CD4-positive, alpha-beta memory T cell (primary cell): ENCODE measurements at places on chromosomes 1 and 21.

- DNase-seq: no peak
Measured at GRCh38 chr1:105087506-105087905, 1337.8 kb downstream of the AMY1C start.

DNA sequence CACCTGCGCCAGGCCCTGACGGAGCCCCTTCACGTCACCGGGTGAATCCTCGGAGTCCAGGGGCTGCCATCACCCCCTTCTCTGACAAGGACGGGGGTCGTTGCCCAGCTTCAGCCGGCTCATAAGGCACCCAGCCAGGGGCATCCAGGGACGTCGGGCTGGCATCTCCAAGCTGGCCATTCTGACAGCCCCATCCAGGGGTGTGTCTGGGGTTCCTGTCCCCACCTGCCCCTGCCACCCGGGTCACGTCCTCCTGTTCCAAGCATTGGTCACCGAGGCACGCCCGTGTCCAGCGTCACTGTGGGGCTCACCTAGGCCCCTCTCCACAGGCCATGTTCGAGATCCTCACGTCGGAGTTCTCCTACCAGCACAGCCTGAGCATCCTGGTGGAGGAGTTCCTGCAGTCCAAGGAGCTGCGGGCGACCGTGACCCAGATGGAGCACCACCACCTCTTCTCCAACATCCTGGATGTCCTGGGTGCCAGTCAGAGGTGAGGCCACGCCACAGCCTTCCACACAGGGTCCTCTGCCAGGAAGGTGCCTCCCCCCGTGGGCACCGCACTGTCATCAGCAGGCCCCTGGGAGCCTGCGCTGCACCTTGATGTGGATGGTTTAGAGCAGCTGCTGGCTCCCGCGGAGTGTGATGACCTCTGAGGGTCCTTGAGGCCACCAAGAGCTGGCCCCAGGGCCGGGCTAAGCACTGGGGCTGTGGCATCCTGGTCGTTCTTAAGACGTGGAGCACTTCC lies 14.8 kb downstream of the ARHGEF16 start:
- DNase-seq: no peak

DNA sequence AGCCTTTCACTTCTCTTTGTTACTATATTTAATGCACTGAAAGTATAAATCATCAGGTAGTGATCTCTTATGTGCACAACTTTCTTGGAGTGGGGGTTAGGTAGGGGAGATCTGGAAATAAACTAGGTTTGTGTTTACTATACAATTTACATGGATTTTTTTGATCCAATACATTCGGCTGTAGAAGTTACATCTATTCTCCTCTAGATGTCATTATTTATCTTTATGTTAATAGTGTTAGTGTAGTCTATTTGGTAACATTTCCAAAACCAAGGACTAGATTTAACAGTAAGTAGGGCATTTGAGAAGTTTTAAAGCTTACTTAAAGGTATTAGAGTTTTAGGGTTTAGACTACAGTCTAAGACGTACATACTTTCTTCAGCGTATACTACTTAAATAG lies 5.4 kb downstream of the VPS45 start:
- DNase-seq: peak; percentile 45

DNA sequence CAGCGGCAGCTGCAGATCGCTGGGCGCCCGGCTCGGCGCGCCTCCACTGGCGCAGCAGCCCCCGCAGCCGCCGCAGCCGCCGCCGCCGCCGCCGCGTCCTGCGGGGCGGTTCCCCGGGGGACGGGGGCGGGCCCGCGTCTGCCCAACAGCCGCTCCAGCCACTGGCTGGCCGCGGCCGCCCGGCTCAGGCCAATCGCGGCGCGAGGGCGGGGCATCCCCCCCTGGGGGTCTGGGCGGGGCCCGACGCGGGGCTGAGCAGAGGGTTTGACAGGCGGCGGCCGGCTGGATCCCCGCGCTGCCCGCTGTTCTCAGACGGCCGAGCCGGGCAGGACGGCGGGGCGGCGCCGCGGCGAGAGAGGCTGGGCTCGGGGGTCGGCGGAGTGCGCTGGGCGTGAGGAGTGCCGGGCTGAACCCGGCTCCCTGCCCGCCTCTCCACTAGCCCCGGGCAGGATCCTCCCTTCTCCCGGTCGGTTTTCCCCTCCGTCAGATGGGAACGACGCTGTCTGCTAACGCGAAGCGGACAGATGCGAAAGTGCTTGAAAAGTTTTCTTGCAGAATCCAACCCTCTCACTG lies at the start of gene GLIS1:
TSS of gene GLIS1 (minus strand) at position 56 of the 573 bp plus-strand sequence. CDS start 1,100 bp downstream, outside the sequence.
- DNase-seq: peak; percentile 8

GRCh38 chr1:53288790-53289429 lies 39.0 kb downstream of the LRP8 start:
- no peak for DNase-seq

DNA sequence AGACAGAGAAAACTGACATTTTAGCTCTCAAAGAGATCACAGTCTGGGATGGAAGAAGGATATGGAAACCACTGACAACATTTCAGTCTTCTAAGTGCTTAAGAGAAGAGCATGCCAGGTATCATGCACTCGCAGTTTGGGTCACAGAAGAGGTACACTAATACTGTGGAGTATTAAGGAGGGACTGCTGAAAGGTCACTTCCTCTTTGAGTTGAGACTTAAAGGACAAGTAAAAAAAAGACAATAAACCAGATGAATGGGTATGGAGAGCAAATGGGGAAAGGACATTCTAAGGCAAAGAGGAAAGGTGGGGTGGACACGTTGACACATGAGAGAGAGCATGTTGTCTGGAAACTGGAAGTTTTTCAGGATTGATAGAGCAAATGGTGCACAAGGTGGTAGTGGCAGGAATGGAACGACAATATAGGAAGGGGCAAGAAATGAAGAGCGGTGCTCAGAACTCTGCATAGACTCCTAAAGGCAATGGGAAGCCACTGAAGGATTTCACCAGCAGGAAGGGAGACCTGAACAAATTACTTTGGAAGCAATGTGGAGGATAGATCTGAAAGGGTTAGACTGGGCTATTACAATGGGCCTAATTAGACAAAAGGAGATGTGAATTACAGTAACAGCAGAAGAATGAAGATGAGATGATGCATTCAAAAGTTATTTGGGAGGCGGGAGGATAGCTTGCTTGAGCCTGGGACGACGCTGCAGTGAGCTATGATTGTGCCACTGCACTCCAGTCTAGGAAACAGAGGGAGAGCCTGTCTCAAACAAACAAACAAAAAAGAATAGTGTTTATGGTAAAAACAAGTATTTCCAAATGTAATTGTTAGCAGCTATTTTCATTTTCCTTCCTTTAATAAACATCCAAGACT lies 11.1 kb downstream of the DIPK1A start:
- no peak for DNase-seq

DNA sequence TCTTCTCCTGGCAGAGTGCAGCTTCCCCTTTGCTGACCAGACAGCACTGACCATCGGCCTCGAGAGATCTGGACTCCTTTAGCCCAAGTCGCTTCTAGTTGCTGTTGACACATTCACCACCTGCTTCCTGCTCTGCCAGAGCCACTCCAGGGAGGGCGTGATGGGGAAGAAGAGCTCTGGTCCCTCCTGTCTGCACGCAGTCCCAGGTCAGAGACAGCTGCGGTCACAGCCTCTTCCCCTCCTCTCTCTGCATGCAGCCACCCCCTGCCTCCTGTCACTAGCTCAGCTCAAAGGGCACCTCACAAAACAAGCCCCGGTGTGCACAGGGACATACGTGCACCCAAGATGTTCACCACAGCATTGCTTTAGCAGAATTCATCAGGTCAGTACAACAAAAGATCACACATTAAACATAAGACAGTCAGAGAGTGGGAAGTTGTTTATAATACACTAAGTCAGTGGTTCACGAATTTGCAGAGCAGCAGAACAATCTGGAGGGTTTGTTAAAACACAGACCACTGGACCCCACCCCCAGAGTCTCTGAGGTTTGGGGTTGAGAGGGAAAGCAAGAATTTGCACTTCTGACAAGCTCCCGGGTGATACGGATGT lies 132.9 kb downstream of the SYF2 start:
- DNase-seq: no peak

- DNase-seq: no peak
Measured at GRCh38 chr1:223269006-223269405, 95.0 kb downstream of the SUSD4 start.

- no peak for DNase-seq
Measured at GRCh38 chr1:30100524-30100862, 622.9 kb downstream of the MATN1 start.

DNA sequence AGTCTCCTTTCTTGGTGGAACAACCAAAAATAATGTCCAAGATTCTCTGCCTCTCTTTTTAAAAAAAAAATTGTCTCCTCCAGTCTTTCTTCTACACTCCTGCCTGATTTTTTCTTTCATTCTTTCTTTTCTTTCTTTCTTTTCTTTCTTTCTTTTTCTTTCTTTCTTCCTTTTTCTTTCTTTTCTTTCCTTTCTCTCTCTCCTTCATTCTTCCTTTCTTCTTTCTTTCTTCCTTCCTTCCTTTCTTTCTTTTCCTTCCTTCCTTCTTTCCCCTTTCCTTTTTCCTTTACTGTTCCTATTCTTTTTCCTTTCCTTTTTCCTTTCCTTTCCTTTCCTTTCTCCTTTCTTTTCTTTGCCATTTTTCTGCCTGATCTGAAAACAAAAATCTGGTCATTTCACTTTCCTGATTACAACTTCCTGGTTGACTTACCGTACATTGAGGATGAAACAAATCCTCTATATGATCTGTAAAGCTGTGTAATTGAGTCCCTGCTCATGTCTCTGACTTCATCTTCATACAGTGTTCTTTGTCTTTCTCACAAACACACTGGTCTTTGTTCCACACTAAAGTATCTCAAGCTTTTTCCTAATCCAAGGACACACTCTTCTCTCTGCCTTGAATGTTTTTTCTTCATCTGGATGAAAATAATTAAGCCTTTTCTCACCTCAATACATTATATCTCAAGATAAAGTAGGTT lies 6.1 kb upstream of the KRTAP23-1 start:
- DNase-seq: no peak

GRCh38 chr1:208271236-208271635 lies 27.1 kb upstream of the PLXNA2 start:
- DNase-seq: no peak

DNA sequence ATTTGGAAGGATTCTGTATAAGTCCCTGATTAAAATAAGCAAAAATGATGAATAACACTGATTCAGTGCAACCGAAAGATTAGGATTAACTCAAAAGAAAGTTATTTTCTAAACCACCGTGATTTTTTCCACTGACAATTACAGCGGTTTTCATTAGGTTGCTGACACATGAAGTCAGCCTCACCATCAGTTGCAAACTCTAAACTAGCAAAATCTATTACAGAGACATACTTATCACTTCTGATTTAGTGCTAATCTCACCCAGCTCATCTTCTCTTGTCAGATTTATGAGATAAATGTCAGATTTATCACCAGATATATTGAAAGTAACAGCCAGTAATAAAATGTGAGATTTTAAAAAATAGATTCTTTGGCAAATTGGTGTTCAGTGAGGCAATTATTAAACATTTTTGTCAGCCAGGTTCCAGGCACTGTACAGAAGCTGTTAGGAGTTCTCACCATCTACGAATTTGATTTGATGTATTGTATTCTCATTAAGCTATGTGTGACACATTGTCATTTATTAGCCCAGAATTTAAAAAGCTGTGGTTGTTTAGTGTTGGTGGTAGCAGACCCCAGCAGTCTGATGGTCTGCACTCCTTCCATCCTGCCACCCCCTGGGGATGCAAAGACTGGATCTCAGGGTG lies 37.3 kb upstream of the LGALS8 start:
- DNase-seq: no peak

DNA sequence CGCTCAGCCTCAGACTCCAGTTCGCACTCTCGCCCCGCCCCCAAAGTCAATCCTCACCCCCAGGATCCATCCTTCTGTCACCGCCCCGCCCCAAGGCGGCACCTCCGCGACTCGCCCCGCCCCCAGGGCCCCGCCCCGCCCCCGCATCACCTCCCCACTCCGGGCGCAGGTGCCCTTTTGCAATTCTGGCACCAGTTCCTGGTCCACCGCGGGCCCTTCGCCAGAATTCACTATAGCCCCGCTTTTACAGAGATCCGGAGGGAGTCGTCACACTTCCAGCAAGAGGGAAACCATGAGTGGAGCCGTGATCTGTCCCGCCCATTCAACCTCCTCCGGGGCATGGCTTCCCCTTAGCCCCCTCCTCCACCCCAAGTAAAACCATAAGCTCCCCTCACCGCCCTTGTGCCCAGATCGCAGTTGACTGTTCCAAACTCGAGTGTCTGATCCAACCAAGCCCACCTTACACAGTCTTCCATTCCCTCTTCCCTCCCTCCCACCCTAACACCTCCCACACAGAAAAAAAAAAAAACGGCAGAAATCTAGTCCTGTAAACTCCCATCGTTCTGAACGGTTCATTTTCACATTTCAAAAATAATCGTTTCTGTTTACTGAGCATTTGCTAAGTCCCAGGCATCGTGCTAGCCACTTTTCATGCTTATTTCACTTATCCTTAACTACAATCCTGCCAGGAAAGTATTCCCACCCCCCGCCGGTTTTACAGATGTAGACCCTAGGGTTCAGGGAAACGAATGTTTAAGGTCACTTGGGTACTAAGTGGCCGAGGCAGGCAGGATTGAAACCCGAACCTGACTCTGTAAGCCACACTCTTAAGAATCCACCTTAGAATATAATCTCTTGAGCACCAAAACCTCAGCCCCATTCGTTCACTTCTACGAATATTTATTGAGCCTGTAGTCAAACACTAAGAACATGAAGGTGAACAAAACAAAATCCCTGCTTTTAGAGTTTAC lies 1.3 kb upstream of the DNAJC16 start:
- peak; percentile 100 for DNase-seq

GRCh38 chr21:35548904-35549615 lies 500.0 kb upstream of the RUNX1 start:
- DNase-seq: no peak

DNA sequence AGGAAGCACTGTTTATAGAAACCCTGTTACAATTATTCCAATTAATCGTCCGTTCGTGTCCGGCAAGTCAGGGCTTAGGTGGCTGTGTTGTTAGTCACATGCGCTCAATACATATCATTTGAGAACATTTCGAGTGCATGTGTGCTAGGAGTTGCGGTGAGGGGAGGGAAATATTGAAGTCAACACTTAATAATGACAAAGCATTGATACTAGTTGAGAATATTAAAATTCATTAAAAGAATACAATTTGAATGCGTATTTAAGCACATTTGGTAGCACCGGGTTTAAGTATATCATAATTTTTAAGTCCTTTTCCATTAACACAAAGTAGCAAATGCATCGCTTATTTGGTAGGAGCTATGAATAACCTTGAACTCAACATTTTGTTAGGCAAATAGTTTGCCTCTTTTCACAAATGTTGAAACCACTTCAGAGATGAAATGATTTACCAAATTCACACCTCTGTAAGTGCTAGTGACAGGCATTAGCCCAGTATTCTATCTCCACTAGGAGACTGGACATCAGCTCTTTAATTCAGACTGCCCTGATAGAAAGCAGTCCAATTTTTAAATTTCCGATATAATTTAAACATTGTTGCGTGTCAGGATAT lies 1.1 kb upstream of the SERBP1 start:
- DNase-seq: no peak

- no peak for DNase-seq
Measured at GRCh38 chr1:205948886-205949285, 5.6 kb upstream of the SLC26A9 start.

GRCh38 chr1:15172405-15173259 lies 19.1 kb downstream of the TMEM51 start:
- no peak for DNase-seq

- no peak for DNase-seq
Measured at GRCh38 chr1:161037661-161038522, 872 bp downstream of the TSTD1 start.

- no peak for DNase-seq
Measured at GRCh38 chr1:164801791-164802502, 243.0 kb downstream of the PBX1 start.
